ENCODE measurements at places on chromosomes 2 and 18.
A peak's percentile ranks its signal among the peaks of the same experiment; 100 is the strongest.

- DNase-seq: no peak
These were observed 88.5 kb upstream of the RBMS1 start for GRCh38 chr2:160582081-160582480.

DNA sequence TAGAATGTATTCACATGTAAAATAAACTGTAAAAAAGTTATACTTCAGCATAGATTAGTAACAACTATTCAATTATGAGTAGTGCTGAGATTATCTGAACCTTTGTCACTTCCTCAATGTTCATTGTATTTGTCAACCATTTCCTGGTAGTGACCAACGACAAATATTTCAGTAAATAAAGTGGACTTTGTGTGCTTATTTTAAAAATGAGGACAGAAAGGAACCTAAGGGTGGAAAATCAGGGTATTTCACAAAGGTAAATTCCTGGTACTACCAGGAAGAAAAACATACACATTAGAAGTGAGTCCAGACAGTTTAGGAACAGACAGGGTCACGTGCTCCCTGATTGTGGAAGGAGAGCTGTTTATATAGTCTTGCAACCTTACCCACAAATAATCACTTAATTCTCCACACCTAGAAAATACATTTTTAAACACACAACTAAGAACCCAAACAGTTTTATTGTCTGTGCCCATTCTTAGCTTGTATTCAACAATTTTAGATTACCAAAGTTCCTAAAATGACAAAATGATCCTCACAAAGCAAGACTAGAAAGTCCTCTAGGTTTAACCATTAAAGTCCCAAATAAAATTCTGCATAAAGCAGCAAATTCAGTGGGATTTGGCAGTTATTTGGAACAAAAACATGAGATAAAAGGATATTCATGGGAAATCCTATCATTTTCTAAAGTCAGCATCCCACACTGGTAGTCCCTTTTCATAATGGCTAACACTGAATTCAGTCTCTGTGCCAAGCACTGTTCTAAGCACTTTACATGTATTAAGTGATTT is 28.2 kb downstream of the PELI1 start:
- DNase-seq: no peak

DNA sequence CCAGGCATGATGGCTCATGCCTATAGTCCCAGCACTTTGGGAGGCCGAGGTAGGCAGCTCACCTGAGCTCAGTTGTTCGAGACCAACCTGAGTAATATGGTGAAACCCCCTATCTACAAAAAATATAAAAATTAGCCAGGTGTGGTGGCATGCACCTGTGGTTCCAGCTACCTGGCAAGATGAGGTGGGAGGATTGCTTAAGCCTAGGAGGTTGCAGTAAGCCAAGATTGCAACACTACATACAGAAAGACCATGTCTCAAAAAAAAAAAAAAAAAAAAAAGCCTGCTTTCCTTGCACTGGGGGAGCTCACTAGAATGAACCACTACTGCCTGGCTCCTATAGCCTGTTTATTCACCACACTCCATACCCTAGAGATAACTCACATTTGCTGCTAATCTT is 7.4 kb upstream of the MAT2A start:
- DNase-seq: no peak

GRCh38 chr2:220332886-220333285 is 705.5 kb downstream of the SLC4A3 start:
- no peak for DNase-seq

- no peak for DNase-seq
These were observed 136.7 kb upstream of the SPHKAP start for GRCh38 chr2:228318218-228318617.

DNA sequence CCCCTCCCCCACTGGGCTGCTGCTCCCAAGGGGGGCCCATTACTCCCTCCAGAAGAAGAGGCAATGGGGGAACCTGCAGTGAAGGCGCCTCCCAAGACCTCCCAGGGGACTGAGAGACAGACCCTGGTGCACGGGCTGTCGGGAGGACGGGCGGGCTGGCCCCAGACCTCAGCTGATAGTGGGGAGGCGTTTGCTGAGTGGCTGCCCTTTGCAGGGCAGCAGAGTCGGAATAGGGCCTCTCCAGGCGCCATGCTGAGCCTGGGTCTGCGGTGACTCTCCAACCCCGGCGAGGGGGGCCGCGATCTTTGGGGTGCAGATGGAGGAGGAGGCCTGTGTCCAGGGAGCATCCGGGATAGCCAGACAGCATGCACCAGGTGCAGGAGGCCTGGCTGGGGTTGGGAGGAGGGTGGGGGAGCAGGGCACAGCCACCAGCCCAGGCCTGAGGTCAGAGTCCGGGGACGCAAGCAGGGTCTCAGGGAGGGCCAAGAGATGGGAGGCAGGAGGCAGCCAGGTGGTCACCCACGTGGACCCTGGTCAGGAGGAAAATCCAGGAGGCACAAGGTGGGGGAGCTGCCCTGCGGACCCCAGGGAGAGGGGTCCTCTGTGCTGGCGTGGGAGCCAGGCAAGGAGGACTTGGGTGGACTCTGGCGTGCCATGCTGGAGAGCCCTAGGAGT is 11.0 kb downstream of the CROCC2 start:
- DNase-seq: no peak

DNA sequence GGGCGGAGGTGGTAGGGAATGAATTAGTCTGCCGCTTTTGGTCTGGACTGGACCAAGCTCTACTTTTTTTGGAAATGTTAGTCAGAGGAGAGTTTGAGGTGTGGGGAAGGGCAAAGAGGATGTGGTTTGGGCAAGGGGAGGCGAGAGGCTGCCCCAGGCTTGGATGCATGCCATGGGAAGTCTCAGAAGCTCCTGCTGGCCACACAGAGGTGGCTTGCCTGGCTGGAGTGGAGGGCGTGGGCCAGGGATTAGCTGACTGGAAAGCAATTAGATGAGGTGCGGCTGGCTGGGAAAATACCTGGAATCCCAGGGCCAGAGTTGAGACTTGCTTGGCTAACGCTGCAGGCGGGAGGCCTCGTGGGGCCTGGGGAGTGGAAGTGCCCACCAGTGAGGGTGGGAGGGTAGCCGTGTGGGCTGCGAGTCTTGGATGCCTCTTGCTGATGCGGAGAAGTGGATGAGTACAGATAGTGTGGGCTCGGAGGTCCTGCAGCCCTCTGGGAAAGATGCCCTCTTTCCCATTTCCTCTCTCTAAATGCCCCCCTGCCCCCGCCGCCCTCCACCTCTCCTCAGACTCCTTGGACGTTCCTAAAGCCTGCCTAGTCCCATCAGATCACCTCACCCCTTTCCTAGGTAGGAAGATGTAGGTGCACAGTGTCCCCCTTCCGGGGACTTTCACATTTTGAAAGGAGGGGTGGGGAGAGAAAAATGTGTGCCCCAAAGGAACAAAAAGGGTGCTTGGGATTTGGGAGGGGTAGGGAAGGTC is 117.6 kb downstream of the SMAD7 start:
- DNase-seq: no peak

DNA sequence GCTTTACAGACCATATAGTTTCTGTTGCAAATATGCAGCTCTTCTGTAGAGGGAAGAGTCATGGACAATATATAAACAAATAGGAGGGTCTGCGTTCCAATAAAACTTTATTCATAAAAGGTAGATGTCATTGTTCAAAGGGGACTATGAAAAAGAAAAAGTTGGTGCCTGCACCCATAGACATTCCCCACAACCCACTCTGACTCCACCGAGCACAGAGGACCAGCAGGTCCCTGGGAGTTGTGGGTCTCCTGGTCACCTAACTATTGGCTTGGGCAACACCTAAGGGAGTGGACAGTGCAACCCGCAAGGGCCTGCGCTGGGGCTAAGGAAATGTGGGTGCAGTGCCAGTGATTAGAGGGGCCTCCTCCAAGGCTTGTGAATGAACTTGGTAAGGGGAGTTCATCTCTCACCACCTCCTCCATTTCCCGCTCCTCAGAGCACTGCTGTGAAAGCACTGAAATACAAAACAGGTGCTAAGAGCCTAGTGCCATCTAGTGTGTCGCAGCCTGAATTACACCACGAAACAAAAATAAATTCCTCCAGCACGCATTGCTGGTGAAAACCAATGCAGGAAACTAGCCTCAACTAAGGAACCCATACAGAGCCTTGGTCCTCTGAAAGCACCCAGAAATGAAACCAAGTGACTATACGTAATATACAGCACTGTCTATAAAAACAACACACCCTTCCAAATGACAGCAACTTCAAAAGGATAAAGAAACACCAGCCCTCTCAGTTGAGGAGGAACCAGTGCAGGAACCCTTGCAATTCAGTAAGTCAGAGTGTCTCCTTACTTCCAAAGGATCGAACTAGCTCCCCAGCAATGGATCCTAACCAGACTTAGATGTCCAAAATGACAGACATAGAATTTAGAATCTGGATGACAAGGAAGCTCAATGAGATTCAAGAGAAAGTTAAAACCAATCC is 166.6 kb downstream of the RNF144A start:
- no peak for DNase-seq

- DNase-seq: no peak
These were observed 59.9 kb upstream of the REG3A start for GRCh38 chr2:79219383-79219988.

GRCh38 chr2:179604598-179604997 is 256.8 kb downstream of the ZNF385B start:
- DNase-seq: no peak

GRCh38 chr2:120632796-120633646 is 102.6 kb upstream of the GLI2 start:
- no peak for DNase-seq

DNA sequence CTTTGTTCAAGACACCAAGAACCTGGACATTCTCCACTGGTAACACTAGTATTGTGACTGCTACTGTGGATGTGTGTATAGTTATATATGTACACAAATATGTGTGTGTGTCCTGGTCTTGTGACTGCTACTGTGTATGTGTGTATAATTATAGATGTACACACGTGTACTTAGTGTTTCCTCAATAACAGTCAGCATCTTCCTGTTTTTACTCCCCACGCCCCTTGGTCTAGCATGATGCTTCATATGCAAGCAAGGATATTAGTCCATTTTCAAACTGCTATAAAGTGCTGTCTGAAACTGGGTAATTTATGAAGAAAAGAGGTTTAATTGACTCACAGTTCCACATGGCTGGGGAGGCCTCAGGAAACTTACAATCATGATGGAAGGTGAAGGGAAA is 802.7 kb downstream of the RNF144A start:
- DNase-seq: no peak

DNA sequence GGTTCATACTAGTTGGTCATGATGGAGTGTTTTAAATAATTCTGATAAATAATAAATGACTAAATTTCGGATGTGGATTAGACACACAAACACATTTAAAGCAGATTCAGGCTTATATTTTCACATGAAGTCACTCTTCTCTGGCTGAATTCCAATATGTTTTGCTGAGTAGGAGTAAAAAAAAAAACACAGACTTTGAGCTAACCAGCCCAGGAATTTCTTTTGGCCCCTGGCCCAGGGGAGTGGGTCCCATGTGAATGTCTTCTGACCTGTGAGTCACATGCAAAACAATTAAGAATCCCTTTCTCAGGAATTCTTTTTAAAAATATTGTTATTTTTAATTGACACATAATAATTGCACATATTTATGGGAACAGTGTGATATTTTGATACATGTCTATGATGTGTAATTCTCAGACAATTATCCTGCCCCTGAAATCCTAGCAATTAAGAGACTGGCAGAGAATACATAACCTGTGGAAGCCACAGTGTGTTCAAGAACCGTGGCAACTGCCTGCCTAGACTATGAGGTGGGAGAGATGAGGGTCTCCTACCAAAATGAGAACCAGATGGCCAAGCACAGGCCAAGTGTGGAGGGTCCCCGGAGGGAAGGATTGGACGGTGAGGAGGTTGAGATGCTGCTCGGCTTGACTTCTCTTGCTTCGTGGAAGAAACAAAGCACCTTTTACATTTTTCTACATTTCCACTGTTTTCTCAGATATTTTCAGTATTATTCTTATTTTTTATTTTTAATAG is 236.4 kb downstream of the PIEZO2 start:
- DNase-seq: no peak

- no peak for DNase-seq
These were observed 14.3 kb downstream of the EPB41L3 start for GRCh38 chr18:5529471-5529870.

- no peak for DNase-seq
These were observed 15.4 kb upstream of the GULP1 start for GRCh38 chr2:188276255-188276654.

DNA sequence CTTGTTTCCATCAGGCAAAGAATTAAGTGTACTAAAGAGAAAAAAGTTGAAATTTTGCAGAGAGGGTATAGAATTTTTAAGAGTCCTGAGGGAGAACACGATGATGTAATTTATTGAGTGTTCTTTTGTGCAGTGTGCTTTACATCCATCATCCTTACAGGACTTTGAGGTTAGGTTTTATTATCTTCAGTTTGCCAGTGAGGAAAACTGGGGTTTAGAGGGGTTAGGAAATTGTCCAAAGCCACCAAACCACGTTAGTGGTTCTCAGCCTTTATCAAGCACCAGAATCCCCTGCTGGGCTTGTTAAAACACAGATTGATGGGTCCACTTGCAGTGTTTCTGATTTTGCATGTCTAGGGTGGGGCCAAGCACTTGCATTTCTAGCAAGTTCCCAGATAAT is 277.5 kb downstream of the KCNS3 start:
- no peak for DNase-seq

GRCh38 chr2:20430461-20431300 is 16.2 kb upstream of the RHOB start:
- DNase-seq: no peak

- DNase-seq: no peak
These were observed 9.2 kb downstream of the SPR start for GRCh38 chr2:72896446-72896845.

DNA sequence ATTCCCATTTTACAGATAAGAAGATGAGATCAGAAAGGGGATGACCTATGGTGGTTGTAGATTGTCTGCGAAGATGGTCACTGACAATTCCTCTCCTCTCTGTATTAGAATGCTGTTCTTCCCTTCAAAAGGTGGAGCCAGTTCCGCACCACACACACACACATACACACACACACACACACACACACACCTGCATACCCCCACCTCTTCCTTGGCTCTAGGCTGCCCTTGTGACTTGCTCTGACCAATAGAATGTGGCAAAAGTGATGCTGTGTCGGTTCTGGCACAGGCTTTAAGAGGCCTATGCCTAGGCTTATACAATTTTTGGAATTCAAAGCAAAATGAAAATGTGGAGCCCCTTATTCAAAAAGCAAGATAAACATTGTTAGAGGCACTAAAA is 88.0 kb downstream of the ZFP36L2 start:
- no peak for DNase-seq

- DNase-seq: peak; percentile 16
These were observed 678 bp downstream of the PIAS2 start for GRCh38 chr18:46916551-46917107.

DNA sequence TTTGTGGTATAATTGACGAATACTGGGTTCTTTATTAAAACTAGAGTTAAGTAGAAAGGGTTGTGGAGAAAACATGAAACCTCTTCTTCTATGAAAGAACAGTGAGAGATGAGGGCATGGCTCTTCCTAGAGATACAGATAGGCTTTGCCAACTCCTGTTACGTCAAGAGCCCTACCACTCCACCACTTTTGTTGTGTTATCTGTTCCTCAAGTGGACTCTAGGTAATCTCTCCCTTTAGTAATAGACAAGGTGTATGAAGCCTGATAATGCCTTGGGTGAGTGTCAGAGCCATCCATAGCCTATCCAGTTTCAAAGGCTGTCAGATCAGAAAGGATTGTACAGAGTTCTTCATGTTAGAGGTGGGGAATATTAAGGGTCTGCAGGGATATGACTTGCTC is 176.4 kb downstream of the SETBP1 start:
- no peak for DNase-seq

- DNase-seq: no peak
These were observed 41.3 kb downstream of the ZFP36L2 start for GRCh38 chr2:43185146-43185545.

GRCh38 chr2:195600778-195601177 is 56.2 kb upstream of the SLC39A10 start:
- DNase-seq: no peak
